ENCODE measurements at places on chromosomes 6 and 20. TPM values are rescaled to one million over a fixed set of nuclear protein-coding genes. Genes with fewer than 3 reads are reported as not detected.

Gene OPN5
- 2.9 TPM for polyA plus RNA-seq

Gene IL17A
- not detected for polyA plus RNA-seq

Gene MMUT
- 37.8 TPM for polyA plus RNA-seq

Gene PREP
- 38.6 TPM for polyA plus RNA-seq

Gene METTL24
- polyA plus RNA-seq: not detected

Gene HSPA1L
- polyA plus RNA-seq: 1.6 TPM

Gene TFAP2C
- polyA plus RNA-seq: not detected

Gene DEFB132
- polyA plus RNA-seq: not detected

Gene PKIB
- polyA plus RNA-seq: 177 TPM

Gene ADGRG6
- polyA plus RNA-seq: not detected

Gene CST4
- polyA plus RNA-seq: not detected

Gene ATP9A
- 15.6 TPM for polyA plus RNA-seq

Gene WRNIP1
- 47.0 TPM for polyA plus RNA-seq

Gene RFX6
- polyA plus RNA-seq: not detected

Gene TMC2
- not detected for polyA plus RNA-seq

Gene TUBB2B
- 46.3 TPM for polyA plus RNA-seq

Gene DDRGK1
- 44.5 TPM for polyA plus RNA-seq

Gene NKX2-4
- polyA plus RNA-seq: not detected

Gene PCMTD2
- 22.6 TPM for polyA plus RNA-seq

Gene SLC16A10
- polyA plus RNA-seq: 6.8 TPM

Gene HCRTR2
- not detected for polyA plus RNA-seq

Gene ANKEF1
- polyA plus RNA-seq: 2.5 TPM

Gene GPR63
- 129 TPM for polyA plus RNA-seq

Gene ETV7
- polyA plus RNA-seq: not detected

Gene SEMG1
- polyA plus RNA-seq: not detected

Gene ACOT8
- polyA plus RNA-seq: 22.9 TPM

Gene HSPA1B
- 0.20 TPM for polyA plus RNA-seq

Gene TSBP1
- polyA plus RNA-seq: not detected

Gene DNAH8
- not detected for polyA plus RNA-seq

Gene OR2H2
- 14.3 TPM for polyA plus RNA-seq

Gene CNBD2
- 0.91 TPM for polyA plus RNA-seq

Gene NKX2-2
- 0.69 TPM for polyA plus RNA-seq

Gene BPIFA1
- not detected for polyA plus RNA-seq

Gene DOK5
- polyA plus RNA-seq: not detected

Gene PCK1
- not detected for polyA plus RNA-seq

Gene DLL1
- 0.17 TPM for polyA plus RNA-seq

Gene LZTS3
- polyA plus RNA-seq: 1.3 TPM

Gene CAP2
- 233 TPM for polyA plus RNA-seq

Data from Purkinje cell (primary cell).